Cerebellum (tissue), 4 donors: ENCODE measurements at places on chromosomes 2 and 18. TPM values are rescaled to one million over a fixed set of nuclear protein-coding genes. Genes with fewer than 3 reads are reported as not detected.

GRCh38 chr2:142008135-142008744, 122.6 kb downstream of the LRP1B start:
- no peak for DNase-seq

DNA sequence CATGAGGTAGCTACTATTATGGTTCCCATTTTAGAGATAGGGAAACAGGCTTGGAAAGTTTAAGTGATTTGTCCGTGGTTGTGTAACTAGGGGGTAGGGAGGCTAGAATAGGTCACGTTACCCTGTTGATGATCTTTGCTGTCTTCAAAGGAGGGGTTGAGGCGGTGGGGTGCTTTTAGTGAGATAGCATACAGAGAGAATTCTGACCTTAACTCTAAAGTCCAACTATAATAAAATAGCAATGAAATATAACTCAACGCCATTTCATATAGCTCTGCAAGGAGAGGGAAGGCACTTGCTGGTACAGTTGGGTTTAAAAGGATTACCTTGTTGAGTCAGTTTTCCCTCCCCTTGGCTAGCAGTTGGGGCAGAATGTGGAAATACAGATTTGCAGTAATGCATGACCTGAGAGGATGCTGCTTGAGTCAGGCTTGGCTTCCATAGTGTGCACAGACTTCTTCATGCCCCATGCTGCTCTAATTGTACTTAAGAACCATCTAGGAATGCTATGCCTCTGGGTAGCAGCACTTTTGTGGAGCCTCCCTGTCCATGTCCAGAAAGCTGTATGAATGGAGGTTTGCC, 143.9 kb downstream of the LTBP1 start:
- no peak for DNase-seq

- no peak for DNase-seq
Measured at GRCh38 chr2:174750923-174751441, 13.3 kb downstream of the CHRNA1 start.

- DNase-seq: no peak
Measured at GRCh38 chr2:54053830-54054229, 61.6 kb upstream of the ACYP2 start.

DNA sequence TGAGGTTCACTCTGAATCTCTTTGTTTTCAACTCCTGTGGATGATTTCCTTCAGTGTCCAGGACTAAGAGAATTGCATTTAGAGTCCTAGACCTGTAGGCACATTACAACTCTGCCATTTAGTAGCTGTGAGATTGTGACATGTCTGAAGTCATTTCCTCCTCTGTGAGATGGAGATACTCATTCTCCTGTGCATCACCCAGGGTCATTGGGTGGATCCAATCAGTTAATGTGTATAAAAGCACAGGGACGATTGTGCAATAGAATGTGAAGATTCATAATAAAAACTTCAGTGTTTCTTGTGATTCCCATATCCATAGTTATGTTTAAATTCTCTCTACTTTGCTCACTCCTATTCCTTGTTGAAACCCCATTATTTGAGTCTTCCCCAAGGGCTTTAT, 113.6 kb downstream of the DIS3L2 start:
- no peak for DNase-seq

DNA sequence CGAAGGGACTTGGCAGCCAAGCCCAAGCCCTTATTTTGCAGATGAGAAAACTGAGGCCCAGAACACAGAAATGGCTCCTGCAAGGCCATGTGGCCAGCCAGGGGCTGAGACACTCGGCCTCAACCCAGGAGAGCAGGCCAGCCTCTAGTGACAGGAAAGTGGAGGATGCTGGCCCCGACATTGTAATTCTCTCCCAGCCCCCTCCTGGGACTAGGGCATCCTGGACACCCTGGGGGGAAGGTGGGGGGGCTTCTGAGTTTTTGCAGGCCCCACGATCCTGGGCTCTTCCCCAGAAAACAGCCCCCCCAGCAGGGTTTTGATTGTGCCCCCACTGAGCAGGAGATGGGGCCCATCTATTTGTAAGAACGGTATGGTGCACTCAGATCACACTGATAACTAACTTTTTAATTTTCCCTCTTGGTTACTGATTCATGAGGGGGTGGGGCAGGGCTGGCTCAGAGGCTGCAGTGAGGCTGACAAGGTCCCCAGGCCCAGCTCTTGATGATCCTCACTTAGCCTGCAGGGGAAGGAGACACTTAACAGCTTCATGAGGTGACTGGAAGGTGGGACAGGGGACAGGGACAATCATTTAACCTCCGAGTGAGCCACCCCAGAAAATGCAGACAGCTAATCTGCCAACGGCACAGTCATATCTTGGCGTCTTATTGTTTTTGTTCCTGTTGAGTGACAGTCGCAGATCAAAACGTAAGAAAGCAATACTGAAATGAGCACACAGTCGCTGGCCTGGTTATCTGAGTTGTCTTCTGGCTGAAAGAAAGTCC, 18.9 kb downstream of the SMAD7 start:
- DNase-seq: no peak

- DNase-seq: no peak
Measured at GRCh38 chr18:25298853-25299274, 53.1 kb downstream of the ZNF521 start.

GRCh38 chr2:194116861-194117260, 1540.2 kb upstream of the SLC39A10 start:
- DNase-seq: no peak

DNA sequence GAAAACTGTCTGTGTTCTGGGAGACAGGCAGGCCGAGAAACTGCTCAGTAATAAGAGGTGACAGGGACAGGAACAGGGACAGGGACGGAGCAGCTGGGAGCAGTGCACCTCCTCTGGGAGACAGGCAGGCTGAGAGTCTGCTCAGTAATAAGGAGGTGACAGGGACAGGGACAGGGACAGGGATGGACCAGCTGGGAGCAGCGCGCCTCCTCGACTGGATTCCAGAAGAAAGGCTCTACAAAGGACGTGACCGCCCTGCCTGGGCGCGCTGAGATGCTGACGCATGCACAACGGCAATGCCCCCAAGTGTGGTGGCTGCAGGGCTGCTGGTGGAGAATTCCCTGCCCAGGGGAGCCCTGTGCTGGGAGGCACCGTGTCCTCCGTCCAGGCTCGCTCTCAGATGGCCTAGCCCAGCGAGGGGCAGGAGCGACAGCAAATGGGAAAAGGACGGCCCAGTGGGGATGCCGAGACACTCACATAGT, 44.2 kb upstream of the PXDN start:
- no peak for DNase-seq

GRCh38 chr2:216837740-216838139, 22.1 kb downstream of the TNP1 start:
- no peak for DNase-seq

DNA sequence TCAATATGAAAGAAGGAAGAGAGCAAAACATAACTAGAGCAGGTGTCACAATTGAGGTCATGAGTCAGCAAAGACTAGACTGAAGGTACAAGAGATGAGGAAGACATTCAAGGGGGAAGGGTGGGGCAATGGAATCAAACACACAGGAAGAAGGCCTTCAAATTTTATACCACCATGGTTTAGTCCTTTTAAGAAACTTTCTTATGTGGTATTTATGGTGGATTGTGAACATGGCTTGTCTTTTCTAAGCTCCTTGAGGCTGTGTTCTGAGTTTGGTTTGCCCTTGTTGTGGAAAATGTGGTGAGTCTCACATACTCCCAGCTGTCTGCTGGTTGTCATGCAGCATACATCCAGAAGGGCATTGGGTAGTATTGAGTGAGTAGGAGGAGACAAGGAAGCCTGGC, 62.1 kb downstream of the NABP1 start:
- DNase-seq: no peak

DNA sequence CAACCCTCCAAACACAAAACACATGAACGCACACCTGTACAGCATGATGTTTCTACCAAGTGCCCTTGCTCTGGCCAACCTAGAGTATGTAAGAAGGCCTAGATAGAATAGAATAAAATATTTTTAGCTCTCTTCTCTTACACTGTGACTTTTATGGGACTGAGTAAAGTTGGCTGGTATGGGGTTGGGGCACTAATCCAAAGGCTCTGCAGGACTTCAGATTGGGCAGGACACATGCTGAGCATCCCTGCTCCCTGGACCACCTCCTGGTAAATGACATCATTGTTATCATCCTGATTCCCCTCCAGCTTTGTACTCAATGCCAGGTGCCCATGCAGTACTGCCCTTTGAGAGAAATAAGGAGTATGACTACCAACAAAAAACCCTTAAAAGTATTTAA, 322.2 kb downstream of the SLC8A1 start:
- DNase-seq: no peak

- DNase-seq: no peak
Measured at GRCh38 chr2:24820175-24820513, 26.9 kb downstream of the CENPO start.

- DNase-seq: no peak
Measured at GRCh38 chr18:47876813-47877212, 53.6 kb downstream of the SMAD2 start.

GRCh38 chr2:6017736-6018286, 325.6 kb downstream of the SOX11 start:
- no peak for DNase-seq

DNA sequence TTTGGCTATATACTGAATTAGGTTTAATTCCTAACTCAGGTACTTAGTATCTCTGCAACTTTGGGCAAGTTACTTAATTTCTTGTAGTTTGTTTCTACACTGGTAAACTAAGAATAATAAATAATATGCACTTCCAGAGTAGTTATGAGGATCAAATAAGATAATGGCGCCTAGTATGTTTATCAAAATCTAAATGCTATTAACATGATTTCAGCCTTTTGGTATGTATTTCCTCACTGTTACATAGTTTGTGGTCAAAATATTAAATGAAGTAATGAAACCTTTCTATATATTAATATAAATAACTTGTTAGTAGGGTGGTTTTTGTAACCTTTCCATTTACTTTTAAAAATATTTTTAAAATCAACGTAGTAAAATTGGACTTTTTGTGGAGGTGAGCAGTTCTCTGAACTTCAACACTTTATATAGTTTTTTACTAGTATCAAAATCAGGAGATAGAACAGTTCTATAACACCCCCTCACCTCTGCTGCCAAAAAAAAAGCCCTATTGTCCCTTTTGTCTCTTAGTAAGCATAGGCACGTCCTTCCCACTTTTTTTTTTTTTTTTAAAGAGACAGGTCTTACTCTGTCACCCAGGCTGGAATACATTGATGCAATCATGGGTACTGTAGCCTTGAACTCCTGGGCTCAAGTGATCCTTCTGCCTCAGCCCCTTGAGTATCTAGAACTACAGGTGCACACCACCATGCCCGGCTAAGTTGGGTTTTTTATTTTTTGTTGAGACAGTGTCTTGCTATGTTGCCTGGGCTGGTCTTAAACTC, 44.8 kb downstream of the RAB3GAP1 start:
- DNase-seq: no peak

GRCh38 chr2:99152199-99152895, 2.4 kb downstream of the TSGA10 start:
- no peak for DNase-seq

DNA sequence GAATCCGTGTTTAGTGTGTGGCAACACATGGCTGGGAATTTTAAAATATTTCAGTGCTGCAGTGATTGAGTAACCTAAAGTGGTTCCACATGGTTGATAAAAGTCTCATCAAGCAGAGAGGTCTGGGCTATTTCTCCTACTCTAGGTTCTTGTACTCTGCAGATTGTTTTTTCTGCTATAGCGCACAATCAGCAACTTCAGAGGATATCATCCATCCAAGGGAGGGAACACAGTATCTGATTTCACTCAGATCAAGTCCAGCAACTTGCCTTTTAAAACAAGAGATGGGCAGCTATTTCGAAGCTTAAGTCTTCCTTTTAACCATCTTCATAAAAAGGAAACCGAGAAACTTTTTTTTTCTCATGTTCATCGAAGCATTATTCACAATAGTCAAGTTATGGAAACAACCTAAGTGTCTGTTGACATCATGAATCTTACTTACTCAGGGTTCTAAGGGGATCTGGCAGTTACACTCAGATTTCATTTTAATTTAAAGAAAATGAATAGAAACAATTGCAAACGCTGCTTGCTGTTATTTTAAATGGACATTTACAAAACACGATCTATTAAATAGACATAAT, 172.7 kb upstream of the TRIB2 start:
- no peak for DNase-seq

GRCh38 chr2:213722565-213722964, 438.3 kb downstream of the SPAG16 start:
- DNase-seq: no peak

GRCh38 chr2:62013641-62014040, 108.2 kb downstream of the COMMD1 start:
- DNase-seq: no peak

GRCh38 chr2:181252262-181253148, 204.7 kb upstream of the ITGA4 start:
- no peak for DNase-seq

GRCh38 chr2:120014226-120014980, 1.5 kb downstream of the EPB41L5 start:
- DNase-seq: peak; percentile 77

GRCh38 chr2:37523814-37524362, 147.6 kb downstream of the CDC42EP3 start:
- DNase-seq: no peak

GRCh38 chr2:65353927-65354326, 78.5 kb downstream of the SPRED2 start:
- DNase-seq: no peak

- DNase-seq: no peak
Measured at GRCh38 chr2:12732651-12733050, 15.9 kb downstream of the TRIB2 start.

DNA sequence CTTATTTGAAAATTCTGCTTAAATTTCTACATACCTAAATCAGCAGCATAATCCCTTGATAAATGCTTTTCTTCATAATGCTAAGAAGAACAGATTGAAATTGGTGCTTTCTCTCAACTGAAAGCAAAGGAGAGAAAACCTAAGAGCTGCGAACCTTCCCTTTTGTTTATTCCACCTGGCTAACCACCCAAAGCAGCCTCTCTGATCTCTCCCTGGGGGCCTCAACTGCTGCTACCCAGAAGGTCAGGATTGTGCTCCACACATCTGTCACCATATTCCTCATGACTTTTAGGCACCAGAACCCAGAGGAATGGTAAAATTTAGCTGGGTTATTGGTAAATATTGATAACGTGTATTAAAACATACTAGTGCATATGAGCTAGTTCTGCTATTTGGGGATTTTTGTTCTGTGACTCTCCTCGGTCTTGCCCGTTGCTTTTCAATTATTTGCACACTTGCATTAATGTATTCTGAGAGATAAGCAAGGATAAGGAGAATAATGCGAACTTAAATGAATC, 334.1 kb downstream of the RIT2 start:
- DNase-seq: no peak

PIKFYVE gene
- total RNA-seq: 39.3 TPM

ARHGAP25 gene
- 0.82 TPM for total RNA-seq

KRTCAP3 gene
- not detected for total RNA-seq

SLC4A3 gene
- total RNA-seq: 20.9 TPM

ALLC gene
- total RNA-seq: not detected

COL4A4 gene
- 3.0 TPM for total RNA-seq

KCNE4 gene
- total RNA-seq: 1.5 TPM

TTR gene
- 6.1 TPM for total RNA-seq

ANKRD30BL gene
- total RNA-seq: 33.8 TPM

PARD3B gene
- total RNA-seq: 30.6 TPM

PTMA gene
- total RNA-seq: 478 TPM

LYG1 gene
- total RNA-seq: 1.00 TPM
